ENCODE measurements at places on chromosomes 16 and 17.

DNA sequence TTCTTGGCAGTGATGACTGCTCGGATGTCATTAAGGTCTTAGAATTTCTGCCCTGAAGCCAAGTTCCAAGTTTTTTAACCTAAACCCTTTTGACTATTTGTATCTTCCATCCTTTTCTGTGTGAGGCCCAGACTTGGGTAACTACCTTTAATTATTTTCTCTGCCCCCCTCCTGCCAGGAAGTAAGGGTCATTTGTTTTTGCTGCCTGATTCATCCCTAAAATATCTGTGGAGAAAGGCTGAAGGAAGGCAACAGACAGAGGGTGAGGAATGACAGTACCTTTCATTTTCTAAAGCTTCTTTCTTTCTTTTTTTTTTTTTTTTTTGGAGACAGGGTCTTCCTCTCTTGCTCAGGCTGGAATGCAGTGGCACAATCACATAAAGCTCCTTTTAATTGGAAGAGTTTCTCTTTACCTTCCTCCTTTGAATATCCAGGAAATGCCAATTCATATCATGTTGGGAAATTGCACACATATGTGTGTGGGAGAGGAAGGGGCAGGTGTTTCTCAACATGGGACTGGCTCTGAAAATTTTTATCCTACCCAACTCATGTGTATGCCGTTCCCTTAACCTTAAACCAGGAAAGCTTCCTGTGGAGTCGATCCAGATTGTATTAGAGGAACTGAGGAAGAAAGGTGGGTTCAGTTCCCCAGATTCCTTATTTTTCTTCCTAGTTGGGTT is 957 bp downstream of the VPS25 start:
- peak; percentile 60 for DNase-seq

- DNase-seq: no peak
These were observed 17.8 kb downstream of the MPHOSPH6 start for GRCh38 chr16:82152196-82152595.

- DNase-seq: no peak
These were observed 8.5 kb downstream of the HS3ST6 start for GRCh38 chr16:1909561-1910231.

GRCh38 chr17:8149419-8150193 is 2.6 kb downstream of the PER1 start:
- no peak for DNase-seq

DNA sequence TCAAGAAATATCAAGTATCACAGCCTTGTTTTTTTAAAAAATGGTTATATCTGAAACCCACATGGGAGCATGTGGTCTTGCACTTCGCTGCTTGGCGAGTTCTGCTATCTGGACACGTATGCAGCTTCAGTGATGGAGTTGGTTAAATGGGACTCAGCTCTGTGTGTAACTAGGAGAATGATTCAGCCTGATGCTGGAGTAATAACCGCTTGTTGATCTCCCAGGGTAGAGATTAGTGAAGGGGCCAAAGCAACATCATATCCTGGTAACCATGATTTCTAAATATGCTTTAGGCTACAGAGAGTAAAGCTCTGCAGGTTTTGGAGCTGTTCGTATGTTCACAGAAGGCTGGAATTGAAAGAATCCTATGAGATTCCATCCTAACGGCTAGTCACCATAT is 63.2 kb downstream of the IQCK start:
- no peak for DNase-seq

DNA sequence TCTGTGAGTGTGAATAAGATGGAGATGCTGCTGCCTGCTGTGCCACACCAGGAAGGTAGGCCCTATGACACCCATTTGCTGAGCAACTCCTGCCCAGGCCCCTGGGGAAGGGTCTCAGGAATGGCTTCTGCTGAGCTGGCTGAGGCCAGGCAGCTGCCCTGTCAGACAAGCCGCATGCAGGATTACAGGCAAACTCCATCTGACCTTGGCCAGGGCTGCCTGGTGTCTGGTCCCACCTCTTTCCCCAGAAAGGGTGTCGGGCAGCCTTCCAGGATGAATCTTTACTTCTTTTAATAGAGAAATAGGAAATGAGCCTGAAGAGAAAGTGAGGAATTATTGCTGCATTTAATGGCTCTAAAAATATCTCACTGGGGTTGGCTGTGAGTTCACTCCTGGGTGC is 182.5 kb downstream of the IRX5 start:
- DNase-seq: no peak

DNA sequence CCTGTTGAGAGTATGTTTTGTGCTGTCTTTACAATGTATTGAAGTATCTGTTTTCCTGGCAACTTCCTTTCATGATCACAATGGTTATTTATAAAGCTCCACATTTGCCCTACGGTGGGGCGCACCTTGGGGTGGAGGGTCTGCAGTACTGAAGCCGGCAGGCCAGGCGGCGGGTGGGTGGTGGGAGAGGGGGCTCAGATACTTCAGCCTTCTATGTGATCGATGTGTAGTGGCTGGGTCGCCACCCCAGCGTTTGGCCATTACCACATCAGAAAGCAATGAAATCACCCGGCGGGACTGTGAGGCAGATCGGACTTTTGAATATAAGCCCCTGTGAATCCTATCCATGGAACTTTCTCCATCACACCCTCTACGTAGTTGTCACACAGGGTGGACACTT is 196.6 kb downstream of the FOXL1 start:
- DNase-seq: no peak

GRCh38 chr17:82262344-82262743 is 11.2 kb downstream of the CSNK1D start:
- no peak for DNase-seq

DNA sequence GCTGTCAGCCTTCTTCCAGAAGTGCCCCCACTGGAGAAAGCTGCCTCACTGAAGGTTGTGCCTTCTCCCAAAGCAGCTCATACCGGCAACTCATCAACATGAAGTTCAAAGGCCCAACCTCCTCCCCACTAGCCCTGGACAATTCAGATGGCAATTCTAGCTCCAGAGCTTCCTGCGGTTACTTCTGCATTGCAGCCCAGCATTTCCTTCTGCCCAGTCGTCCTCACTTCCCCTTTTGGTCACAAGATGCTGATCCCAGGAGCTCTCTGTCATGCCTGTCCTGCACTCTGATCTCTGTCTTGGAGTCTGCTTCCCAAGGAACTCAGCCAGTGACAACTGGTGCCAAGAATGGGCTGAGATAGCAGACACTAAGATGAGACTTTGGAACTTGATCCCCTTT is 178.2 kb upstream of the SOX9 start:
- no peak for DNase-seq

GRCh38 chr17:15169676-15170075 is 95.5 kb downstream of the PMP22 start:
- no peak for DNase-seq

DNA sequence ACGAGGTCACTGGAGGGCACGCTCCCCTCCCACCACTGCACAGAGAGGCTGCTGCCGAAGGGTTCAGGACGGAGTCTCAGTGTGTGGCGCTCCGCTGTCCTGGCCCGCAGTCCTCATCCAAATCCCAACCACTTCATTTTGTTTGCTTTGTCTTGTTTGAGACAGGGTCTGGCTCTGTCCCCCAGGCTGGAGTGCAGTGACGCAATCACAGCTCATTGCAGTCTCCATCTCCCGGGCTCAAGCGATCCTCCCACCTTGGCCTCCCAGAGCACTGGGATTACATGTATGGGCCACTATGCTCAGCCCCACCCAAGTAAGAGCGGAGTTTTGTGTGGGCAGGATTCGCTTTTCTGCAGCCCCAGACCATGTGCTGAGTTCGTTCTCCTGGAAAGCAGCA is 12.7 kb downstream of the UNKL start:
- DNase-seq: no peak

GRCh38 chr16:67451704-67452435 is 20.9 kb downstream of the HSD11B2 start:
- DNase-seq: no peak
